Activated T-helper 1 cell treated with Interleukin-2 at 50 U/mL for 16 hours (primary cell): ENCODE measurements at places on chromosomes 16 and 17.

DNA sequence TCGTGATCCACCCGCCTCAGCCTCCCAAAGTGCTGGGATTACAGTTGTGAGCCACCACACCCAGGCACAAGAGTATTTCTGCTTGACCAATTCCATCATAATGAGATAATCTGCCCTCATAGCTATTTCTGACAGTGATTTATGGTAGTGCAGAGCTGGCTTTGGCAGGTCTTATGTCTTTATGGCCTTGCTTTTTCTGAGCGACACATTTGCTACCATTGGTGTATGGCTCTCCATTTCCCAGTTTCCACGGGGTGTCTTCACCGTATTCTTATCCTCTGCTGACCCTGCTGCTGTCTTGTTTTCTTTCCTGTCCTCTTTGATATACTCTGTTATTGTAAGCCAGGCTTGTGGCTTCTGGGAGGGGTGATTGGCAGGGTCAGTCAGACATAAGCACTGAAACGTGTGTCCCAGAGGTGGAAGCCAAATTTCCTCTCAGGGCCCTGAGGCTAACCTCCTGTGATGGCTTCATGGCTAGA lies 161.1 kb upstream of the TBX2 start:
- DNase-seq, result no peak

DNA sequence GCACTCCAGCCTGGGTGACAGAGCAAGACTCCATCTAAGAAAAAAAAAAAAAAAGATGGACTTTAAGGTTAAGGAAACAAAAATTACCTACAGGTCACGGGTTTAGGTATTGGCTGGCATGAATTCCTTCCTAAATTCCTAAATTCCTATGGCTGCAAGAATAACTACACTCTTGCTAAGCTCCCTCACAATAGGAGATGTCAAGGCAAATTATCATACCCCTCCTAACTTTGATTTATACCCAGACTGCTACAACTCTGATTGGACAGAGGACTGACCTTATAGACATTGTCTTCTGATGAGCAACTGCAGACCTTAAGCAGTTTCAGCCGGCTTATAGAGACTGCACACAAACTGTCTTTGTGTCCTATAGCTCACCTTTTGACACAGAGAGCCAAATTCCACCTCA lies 25.1 kb upstream of the TMC7 start:
- no peak for DNase-seq

DNA sequence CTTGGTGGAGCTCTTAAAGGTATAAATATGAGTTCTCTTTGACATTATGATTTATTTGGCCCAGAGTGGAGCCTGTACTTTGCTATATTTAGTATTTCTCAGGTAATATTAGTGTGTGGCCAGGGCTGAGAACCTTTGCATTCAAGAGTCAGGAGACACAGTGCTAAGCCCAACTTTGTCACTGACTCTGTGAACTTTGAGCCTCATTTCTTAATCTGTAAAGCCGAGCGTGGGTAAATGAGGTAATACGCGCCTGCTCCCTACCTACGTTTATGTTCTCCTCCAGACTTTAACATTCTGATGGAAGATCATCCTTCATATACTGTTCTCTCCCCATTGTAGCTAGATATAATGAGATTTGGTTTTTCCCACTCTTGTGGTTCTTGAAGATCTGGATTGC lies 10.5 kb downstream of the AP2B1 start:
- no peak for DNase-seq

- no peak for DNase-seq
Observed at GRCh38 chr16:8812162-8812843, 14.7 kb downstream of the PMM2 start.

GRCh38 chr17:17345686-17346427 lies 42.7 kb downstream of the NT5M start:
- no peak for DNase-seq

- no peak for DNase-seq
Observed at GRCh38 chr16:75382611-75383010, 50.7 kb downstream of the CFDP1 start.

- no peak for DNase-seq
Observed at GRCh38 chr17:79126139-79126538, 51.5 kb downstream of the ENGASE start.

DNA sequence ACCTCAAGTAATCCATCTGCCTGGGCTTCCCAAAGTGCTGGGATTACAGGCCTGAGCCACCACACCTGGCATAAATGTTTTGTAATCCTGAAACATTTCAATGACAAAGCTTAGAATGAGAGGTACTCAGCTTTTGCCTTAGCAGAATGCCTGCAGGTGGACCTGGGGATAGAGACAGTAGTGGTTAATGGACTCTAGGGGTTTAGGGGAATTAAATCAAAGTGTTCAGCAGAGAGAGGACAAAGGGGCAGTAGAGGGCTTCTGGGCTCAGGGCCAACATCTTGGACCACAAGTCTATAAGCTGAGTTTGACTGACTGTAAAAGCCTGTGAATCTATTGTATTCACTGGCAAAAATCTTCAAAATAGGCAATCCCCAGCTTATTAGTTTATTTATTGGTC lies 36.0 kb upstream of the MED13 start:
- no peak for DNase-seq

- DNase-seq, result no peak
Observed at GRCh38 chr16:30060346-30060745, 5.2 kb upstream of the ALDOA start.
